Activated T-cell treated with anti-CD3 and anti-CD28 coated beads, Interleukin-2, amount 50 U/mL, for 48 hours (primary cell): ENCODE measurements at places on chromosomes 3 and 15.

GRCh38 chr3:192831111-192831644 lies 86.5 kb downstream of the MB21D2 start:
- DNase-seq, result no peak

DNA sequence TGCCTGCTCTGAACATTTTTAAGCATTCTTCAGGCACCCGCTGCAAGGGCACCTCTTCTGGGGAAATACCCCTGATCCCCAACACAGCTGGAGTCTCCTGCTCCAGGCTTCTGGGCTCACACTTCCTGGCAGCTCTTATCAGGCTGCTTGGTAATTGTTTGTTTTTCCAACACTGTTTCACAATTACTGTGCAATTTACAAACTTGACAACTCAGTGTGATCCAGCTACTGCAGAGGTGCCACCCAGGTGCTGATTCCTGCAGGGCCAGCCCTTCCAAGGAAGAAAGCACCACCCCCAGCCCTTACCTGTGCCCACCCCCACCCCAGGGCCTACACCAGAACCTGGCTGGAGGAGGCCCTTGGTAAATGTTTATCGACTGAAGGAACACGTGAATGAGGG lies 66.5 kb downstream of the MAGEF1 start:
- no peak for DNase-seq

- no peak for DNase-seq
Observed at GRCh38 chr3:2458816-2459215, 360.1 kb downstream of the CNTN4 start.

DNA sequence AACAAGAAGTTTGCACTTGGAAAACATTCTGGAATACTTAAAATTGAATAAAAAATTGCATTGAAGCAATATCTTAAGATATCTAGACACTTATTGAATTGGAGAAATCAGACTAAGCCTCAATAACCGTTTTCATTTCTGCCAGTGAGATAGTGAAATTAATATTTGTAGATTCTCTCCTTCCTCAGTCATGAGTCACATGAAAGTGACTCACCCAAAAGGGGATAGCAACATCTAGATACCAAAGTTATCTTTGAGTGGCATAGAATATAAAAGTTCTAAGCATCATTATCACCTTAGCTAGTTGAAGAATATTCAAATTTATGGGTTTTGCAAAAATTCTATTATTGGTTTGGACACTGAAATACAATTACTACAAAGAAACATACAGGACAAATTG lies 614.8 kb upstream of the ZNF717 start:
- no peak for DNase-seq

GRCh38 chr15:26028086-26028740 lies 165.1 kb upstream of the ATP10A start:
- DNase-seq, result no peak

DNA sequence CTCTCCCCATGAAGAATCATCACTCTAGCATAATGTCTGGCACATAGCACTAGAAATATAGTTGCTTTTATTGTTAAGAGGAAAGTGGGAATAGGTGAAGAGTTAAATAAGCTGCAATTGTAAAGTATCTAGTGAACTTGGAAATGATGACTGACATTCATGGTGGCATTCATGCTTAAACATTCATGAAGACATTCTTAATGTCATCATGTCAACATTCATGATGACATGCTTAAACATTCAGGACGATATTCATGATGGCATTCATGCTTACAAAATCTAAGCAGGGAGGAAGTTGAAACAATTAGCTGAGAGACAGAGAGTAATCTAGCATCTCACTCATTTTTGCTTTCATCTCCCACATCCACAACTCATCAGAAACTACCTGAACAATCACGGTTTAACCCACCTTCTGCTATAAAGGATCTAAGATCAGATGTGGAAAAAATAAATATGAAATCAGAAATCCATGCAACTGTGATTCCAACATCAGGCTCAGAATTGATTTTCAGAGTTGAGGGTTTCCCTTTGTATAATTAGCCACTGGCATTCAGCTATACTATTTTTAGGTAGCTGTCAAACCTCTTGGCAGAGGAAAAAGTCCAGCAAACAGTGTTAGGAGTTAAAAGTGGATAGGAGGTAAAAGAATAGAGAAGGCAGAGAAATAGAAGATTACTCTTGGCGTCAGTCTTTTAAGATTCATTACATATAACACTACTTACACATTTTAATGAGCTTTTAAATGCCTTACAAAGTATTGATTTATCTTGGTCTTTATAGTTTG lies 3.5 kb downstream of the DRD3 start:
- DNase-seq, result no peak

DNA sequence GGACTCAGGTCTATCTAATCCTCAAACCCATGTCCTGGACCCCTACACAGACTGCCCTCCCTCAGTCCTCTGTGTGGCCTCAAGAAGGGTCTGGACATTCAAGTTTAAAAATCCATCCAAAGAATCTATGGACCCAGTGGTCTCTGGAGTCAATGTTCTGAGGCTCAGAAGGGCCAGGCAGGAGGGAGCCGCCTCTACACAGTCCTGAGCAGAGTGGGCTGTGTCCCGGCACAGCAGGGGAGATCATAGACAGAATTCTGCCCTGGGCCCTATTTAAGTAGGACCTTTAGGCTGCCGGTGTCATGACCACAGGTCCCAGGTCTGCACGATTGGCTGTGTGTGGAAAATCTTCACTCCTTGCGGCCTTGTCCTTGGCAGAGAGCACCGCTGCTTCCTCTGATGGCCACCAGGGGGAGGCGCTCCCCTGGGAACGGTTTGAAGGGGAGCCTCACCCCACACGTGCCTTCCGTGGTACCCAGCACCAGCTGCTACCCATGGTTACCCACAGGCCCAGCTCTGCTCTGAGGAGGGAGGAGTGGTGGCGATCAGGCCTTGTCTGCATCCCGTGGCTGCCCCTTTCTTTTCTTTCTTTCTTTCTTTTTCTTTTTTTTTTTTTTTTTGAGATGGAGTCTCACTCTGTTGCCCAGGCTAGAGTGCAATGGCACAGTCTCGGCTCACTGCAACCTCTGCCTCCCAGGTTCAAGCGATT lies 37.9 kb downstream of the CHRD start:
- DNase-seq, result peak; percentile 78
